Stimulated activated CD4-positive, alpha-beta T cell treated with anti-CD3 and anti-CD28 coated beads, Interleukin-1b, Interleukin-23, amount 100 ng/mL, for 48 hours (primary cell): ENCODE measurements at places on chromosomes 4 and X.

- DNase-seq: peak; percentile 65
These were observed 2.4 kb upstream of the SH3KBP1 start for GRCh38 chrX:19889582-19890342.

DNA sequence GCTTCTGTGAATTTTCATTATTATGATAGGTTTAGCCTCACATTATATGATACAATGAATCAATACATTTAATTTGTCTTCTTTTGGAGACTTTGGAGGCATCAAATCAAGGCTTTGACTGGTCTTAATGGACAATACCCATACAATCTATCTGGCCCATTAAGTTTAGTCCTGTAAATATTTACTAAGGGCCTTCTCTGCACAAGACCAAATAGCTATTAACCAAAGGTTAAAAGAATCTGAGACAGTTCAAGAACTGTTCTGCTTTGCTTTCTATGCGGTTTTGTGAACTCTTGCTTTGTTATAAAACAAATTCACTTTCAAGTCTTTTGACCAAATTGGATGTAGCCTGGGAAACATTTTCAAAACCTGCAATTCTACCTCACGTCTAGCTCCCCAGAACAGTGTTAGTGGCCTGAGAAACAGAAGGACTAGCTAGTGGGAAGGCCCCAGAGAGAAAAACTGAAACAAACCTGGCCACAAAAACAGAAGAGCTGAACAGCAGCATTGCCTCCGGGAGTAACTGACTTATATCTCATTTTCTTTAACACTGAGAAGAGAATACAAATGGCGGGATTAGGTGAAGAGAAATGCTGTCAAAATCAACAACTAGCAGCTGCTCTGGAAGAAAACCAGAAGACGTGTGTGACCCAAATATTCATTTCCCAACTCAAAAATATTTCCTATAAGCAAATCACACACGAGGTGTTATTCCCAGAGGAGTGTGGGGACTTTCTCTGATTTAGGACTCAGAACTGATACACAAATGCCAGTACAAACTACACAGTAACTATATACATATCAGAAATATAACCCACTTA, 548 bp downstream of the TLR1 start:
- peak; percentile 36 for DNase-seq

- no peak for DNase-seq
These were observed 553.6 kb upstream of the BOD1L1 start for GRCh38 chr4:14180983-14181601.

DNA sequence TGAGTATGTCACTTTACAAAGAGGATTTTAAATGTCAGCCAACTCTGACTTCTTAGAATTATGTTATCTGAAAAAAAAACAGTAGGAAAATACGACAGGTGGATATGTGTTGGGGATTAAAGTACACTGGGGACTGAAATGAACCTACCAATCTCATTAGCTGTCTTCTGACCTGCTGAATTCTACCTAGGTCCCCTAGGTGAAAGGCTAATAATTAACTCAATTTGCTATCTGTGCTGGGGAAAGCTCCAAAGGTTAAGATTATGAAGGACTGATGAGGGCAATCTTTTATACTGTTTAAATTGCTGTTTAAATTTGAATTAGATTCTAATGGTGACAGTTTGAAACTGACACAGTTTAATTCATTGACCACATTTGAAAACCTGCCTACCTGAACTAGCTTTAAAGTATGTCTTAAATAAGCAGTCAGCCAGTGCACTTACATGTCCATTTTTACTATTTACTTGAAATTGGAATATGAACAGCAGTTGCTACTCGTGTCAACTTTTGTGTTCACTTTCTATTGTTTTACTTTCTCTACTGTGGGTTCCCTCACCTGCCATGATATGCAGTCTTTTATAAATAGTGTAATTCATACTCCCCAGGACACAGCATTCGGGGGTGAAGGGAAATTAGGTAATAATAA, 977.3 kb downstream of the C4orf33 start:
- DNase-seq: no peak

- no peak for DNase-seq
These were observed 22.6 kb downstream of the BCLAF3 start for GRCh38 chrX:19968276-19968675.

DNA sequence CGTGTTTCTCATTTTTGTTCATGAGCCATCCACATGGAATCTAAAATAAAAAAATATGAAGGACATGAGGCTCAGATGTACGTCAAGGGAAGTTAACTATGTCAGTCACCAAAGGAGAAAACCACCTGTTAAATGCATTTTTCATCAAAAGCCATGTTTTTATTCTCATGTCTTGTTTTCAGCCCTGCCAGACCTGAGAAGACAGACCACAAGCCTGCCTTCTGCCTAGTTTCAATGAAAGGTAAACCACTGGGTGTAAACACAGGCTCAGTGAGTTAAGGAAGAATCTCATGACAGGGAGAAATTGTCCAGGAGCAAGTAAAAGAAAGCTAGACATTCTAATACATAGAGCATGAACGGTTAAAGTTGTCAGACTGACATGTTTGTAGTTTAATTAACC, 52.3 kb upstream of the TNIP3 start:
- DNase-seq: no peak

DNA sequence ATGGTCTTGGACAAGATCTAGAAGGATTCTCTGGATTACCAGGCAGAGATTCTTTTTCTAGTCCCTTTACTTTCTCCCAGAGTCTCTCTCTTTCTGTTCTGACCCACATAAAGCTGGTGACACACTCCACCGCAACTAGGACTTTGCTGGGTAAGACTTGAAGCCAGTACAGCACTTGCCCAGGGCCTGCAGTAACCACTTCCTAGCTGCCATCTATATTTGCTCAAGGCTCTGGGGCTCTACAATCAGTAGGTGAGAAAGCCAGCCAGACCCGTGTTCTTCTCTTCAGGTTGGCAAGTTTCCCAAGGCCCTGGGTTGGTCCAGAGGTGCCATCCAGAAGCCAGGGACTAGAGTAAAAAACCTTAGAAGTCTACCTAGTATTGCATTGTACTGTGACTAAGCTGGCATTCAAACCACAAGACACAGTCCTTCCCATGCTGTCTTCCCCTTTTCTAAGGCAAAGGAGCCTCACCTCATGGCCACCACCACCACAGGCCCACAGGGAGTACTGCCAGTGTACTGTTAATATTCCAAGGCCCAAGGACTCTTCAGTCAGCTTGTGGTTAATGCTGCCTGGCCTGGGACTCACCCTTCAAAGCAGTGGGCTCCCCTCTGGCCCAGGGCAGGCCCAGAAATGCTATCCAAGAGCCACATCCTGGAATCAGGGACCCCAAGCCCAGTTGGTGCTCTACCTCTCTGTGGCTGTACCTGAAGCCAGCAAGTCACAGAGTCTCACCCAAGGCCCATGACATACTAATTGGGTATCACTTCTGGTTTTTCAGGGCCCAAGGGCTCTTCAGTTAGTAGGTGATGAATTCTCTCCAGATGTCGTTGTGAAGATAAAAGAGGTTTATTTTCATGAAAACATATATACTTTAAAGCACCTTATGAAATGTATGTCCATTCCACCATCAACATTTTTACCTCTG, 54.7 kb downstream of the CD38 start:
- DNase-seq: no peak

DNA sequence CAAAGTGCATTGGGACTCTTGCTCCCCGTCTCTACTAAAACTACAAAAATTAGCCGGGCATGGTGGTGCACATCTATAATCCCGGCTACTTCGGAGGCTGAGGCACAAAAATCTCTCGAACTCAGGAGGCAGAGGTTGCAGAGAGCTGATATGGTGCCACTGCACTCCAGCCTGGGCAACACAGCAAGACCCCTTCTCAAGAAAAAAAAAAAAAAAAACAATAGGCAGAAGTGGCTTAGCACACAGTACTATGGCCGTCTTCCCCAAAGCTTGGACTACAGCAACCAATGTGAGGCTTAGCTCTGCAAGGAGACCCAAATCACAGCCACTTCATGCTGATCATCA, 162.8 kb upstream of the PRDX4 start:
- DNase-seq: no peak

- DNase-seq: no peak
These were observed 95.8 kb downstream of the ATXN3L start for GRCh38 chrX:13223868-13224567.

DNA sequence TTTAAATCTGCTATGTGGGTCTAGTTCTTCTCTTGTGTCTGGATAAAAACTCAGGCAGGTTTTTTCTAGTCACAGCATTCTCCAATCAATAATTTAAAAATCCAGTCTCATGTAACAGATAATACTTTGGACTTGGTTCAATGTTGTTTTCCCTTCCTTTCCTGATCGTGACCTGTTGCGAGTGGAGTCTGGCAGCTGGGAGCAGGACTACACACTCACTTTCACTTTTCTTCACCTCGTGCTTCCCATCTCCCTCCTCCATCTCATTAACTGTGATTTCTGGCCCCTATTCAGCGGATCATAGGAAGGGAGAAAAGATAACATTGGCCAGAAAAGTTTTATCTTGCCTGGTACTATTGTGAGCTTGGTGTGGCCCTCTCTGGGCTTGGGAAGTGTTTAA, 96.6 kb upstream of the GATB start:
- DNase-seq: no peak

GRCh38 chrX:74132280-74132679, 171.7 kb upstream of the ZCCHC13 start:
- no peak for DNase-seq

GRCh38 chr4:151658959-151659600, 101.7 kb downstream of the GATB start:
- no peak for DNase-seq

GRCh38 chrX:24243692-24244091, 70.2 kb downstream of the SUPT20HL2 start:
- DNase-seq: no peak

DNA sequence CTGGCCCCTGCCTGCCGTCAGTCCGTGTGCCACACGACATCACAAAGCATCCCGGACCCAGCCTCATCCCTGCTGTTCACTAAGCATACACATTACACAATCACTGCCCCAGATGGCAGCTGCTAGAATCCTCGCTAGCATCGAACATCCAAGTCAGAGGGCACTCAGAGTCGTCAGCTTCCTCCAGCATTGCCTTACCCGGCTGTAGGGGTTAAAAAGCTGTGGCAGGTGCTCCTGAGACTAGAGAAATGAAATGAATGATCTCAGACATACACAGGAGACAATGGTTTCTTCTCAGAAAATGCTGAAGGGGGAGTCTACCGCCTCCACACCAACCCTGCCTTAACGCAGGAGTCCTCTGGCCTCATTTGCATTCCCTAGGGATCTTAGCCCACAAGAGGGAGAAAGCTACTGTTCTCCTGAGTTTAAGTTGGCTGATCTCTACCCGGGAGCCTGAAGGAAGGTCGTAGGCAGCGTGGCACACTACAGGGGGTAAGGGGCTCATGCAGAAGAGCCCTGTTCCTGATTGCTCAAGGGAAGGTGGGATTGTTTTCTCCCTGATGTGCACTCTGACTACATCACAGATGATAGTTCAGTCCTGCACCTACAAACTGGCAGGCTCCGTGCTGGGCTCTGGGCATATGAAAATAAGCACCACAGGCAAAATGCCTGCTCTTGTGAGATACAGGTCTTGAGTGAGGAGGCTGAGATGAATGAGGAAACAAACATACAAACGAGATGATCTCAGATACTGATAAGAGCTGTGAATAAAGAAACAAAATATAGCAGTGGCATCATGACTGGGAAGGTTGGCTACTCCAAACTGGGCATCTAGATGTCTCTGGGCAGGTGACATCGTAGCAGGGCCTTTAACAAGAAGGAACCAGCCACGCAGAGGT, 2.6 kb upstream of the KIAA0232 start:
- DNase-seq: no peak

DNA sequence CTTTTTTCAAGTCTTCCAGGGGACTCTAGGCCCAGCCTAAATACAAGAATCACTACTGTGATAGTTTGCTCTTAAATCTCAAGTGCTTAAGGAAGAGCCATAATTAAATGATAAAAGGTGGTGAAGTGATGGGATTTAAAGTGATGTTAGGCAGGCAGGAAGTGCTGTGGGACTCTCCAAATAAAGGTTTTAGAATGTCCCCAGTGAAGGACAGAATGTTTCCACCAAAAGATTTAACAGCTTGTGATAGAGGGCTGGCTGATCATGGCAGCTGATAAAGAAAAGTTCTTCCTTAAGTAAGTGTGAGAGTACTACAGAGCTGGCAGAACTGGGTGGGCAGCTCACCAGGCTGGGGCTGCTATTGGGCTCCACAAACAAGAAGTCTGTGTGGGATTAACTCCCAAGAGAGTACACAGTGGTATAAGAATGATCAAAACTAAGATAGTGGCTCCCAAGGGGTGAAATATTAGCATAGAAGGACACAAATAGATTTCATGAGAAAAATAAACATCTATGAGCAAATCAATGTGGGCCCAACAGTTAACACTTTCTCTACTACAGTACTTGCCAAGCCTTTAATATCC, 637.2 kb upstream of the CPEB2 start:
- no peak for DNase-seq

DNA sequence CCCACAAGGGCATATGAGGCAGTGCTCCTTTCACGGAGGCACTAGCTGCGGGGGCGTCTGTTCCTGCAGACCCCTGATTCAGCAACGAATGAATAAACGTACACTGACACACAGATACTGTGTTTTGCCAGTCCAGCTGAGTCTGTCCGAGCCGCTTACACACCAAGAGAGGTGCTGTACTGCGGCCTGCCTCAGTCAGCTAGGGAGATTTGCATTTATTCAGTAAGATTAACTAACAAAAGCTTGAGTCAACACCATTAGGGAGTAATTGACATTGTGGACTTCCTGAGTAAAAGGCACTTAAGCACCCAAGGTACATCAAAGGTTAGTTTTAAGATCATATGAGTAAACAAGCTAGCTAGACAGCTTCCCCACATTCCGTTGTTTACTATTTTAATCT, 31.0 kb upstream of the BEX4 start:
- no peak for DNase-seq

- DNase-seq: no peak
These were observed 33.5 kb downstream of the ARHGEF9 start for GRCh38 chrX:63751481-63751880.

GRCh38 chr4:38026158-38026740, 66.1 kb downstream of the PTTG2 start:
- no peak for DNase-seq

DNA sequence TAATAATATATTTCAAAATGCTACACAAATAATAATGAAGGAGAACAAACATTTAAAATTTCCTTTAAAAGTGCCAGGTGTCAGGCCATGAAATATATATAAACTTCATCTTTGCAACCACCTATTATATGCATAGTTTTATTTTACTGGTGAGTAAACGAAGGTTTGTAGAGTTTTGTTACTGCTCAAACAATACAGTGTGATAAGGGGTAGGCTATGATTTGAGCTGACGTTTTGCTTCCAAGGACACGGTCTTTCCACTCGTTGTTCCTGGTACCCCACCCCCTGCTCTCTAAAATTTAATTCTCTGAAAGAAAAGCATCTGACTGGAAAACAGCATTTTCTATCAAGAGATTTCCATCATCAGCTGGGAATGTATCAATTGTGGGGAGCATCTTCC, 27.2 kb upstream of the GPRIN3 start:
- no peak for DNase-seq

DNA sequence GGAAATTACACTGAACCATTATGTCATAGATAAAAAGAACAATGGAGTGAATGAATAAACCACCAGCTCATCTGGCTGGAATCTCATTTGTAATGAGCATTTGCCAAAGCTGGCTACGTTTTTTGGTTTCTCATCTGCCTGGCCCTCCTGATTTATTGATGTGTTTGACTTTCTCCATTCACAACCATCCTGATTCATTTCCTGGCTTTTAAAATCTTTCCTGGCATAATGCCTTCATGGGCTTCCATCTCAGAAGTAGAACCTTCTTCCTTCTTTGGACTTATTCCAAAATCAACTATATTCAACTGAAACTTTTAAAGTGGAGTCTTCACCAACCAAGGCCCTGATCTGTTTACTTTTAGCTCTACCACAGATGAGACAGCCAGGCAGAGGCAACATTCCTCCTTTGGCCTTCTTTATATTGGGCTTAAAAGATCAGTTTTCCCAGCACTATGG, 36.0 kb upstream of the ARSJ start:
- no peak for DNase-seq

GRCh38 chr4:19309378-19309777, 942.3 kb upstream of the SLIT2 start:
- no peak for DNase-seq
